ENCODE measurements at places on chromosomes 3 and 15.

GRCh38 chr3:188993181-188993580, 178.6 kb upstream of the TPRG1 start:
- DNase-seq: no peak

- no peak for DNase-seq
Observed at GRCh38 chr15:72382146-72382545, 6.3 kb upstream of the HEXA start.

DNA sequence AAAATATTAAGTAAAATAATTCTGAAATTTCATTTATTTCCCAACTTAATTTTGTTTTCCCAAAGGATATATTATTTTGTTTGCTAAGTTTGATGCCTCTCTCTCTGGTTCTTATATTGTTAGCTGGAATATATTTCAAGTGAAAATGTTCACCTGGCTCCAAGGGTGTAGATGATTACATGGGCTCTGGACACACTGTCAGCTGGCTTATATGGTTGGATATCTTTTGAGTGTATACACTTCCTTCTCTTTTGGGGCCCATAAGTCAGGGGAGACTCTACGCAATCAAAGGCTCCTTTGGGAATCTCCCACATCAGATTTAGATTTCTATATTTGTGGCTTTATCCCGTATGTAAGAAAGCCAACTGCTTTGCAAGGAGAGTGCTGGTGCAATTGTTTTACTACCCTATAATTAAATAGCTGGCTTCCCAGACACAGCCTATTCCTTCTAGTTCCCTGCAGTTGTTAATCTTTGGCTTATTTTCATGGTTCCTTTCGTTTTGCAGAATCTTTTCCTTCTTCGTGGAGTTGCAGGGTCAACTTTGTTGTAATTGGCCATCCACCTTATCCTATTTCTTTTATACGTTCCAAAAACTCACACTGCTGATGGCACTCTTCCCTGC, 225.7 kb downstream of the DPH6 start:
- DNase-seq: no peak

DNA sequence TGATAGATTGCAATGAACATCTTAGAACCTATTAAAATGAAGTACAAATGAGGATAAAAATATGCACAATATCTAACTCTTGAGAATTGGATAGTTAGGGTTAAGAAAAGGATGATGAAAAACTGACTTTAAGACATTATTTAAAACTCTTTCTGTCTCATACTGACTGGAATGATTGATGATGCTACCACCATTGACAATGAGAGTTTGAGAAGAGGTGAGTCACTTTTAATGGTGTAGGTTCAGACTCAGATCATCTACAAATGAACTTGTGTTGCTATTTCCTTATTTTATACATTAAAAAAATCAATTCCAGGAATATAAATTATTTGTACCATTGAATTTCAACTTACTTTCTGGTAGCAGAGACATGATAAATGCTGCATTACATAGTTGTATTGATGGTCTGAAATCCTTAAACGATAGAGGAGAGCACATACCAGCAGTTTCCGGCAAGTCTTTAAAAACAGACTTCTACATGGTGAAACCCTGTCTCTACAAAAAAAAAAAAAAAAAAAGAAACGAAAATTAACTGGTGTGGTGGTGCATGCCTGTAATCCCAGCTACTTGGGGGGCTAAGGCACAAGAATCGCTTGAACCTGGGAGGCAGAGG, 409.0 kb downstream of the OTOL1 start:
- no peak for DNase-seq

GRCh38 chr3:88985491-88985890, 121.9 kb upstream of the EPHA3 start:
- no peak for DNase-seq

DNA sequence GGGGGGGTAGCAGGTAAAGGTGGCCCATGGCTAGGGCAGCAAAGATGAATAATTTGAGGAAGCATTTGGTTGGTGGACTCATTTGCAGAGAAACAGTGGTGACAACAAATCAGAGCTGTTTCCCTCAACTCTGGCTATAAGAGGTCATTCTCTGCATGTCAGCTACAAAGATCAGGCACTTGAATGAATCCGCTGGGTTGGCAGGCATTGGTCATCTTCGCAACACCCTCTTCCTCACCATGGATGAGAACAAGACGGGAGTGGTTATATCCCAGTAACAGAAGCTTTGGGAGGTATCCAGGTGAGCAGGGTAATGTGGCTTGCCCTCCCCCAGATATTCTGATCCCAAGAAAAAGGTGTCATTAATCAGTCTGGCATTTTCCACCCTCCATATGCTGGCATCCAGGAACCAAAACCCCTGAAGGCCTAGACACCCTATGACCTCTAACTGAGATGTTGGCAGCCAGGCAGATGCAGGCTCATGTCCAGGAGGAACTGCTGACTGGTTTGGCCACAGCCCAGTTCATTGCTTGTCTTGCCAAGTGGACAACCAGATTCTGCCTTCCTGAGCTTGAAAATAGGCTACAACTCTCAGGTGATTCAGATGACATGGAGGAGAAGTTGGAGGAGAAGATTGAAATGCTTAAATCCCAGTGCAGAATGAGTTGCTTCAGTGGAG, 108.9 kb upstream of the TRIM42 start:
- DNase-seq: no peak

DNA sequence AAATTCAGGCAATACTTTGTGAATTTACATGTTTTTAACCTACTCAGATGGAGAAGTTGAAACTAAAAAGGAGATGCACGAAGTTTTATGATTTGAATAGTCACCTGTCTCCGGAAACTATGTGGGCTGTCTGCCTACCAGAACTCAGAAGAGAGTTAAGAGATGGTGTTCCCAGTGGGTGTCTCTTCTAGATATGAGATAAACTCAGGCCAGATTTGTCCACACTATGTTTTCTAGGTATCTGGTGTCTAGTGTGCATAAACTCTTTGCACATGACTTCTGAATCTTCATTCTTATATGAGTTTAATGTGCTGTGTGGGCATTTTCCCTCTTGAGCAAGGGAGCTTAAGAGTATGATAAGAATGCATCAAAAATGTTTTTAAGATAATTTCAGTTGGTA, 222.8 kb downstream of the FOXP1 start:
- DNase-seq: no peak

DNA sequence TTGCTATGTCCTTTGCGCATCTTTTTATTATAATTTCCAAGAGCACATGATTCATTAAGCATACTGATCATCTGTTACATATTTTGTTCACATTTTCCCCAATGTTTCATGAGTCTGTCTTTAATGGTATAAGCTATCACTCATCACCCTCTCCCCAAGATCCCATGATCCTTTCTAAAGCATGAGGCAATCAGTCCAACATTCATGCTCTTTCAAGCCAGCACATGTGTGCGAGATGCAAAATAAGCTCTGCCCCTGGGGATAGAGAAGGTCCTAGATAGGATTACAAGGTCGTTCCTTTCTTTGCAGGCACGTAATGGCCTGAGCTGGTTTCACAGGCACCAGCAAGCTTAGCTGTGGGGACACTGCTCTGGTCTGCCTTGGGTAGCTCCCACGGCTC, 32.2 kb upstream of the B3GNT5 start:
- no peak for DNase-seq

GRCh38 chr3:61526308-61526707, 35.1 kb upstream of the PTPRG start:
- no peak for DNase-seq

DNA sequence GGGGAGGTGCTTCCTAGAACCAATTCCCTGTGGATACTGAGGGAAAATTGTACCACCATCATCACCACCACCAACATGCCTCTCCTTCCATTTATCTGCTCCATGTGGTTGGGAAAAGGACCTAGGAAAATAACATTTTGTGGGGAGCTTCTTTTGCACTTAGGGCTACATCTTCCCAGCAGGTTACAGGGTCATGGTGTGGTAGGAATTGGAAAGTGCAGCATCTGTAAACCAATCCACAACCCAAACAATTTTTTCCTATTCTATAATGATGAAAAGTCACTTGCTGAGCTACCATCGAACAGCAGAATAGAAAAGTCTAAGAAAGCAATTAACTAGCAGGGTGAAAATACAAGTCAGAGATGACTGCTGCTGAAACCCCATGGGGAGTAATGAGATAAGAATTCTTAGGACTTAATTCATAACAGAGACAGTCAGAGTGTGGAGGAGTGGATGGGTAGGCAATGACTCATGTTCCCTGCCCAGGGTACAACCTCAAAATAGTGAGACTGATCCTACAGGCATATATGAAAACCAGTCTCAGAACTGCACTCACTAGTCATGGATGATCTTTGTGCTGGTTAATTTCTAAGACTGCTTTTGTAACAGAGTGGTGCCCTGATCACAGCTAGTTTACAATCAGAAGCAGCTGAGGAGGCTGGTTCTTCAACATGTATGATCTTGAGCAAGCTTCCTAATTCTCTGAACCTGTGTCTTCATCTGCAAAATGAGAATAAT, 38.1 kb upstream of the LEKR1 start:
- no peak for DNase-seq

DNA sequence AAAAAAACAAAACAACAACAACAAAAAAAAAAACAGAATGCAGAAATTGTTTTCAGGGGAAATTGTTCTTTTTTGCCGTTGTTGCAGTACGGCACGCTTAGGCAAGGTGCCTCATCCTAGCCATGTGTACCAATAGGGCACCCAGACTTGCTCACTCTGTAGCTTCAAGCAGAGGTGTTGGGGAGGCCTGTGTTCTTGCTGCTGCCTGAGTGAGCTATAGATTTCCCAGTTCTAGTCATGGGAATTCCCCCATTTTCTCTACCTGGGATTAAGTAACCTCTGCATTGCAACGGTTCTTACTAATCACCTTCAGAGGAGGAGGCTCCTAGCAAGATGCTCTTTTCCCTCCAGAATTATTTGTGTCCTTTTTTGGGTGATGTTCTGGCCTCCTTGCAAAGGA, 12.9 kb upstream of the PARL start:
- no peak for DNase-seq

- no peak for DNase-seq
Observed at GRCh38 chr15:61115241-61115640, 113.9 kb downstream of the RORA start.

DNA sequence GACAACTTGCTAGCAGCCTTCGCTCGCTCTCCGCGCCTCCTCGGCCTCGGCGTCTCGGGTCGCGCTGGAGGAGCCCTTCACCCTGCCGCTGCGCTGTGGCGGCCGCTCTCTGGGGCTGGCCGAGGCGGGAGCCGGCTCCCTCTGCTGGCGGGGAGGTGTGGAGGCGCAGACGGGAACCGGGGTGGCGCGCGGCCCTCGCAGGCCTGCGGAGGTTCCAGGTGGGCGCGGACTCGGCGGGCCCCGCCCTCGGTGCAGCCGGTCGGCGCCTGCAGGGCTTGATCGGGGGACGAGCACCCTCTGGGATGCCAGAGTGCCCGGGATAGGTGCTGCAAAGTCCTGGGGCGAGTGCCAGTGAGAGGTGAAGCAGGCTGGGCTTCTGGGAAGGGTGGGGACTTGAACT, 989.9 kb downstream of the ROBO2 start:
- DNase-seq: no peak

DNA sequence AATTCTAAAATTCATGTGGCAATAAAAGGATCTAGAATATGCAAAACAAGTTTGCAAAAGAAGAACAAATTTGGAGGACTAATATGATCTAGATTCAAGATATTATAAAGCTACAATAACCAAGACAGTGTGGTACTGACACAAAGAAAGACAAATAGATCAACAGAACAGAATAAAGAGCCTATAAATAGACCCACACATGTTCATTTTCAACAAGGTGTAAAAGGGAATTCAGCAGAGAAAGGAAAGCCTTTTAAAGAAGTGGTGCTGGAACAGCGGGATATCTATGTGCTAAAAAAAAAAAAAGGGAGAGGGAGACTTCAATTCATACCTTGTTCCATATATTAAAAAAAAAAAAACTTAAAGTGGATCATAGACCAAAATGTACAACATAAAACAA, 149.0 kb downstream of the WDR76 start:
- DNase-seq: no peak

- DNase-seq: no peak
Observed at GRCh38 chr3:45922039-45922326, 21.3 kb upstream of the CXCR6 start.

DNA sequence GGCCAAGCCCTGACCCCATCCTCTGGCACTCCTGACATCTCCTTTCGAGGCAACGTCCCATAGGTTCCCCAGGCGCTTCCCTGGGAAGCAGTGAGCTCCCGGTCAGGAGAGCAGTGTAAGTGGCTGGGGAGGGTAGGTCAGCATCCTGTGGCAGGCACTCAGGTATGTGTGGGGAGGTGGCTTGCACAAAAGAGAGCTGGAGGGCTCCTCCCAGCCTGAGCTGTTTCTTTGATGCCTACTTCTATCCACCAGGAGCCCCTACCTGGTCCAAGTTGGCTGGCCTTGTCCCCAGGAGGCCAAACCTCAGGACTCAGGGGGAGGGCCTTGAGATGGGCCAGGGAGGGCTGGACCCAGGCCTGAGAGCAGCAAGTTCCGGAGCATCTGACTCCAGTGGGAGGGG, 31.7 kb upstream of the LINGO1 start:
- DNase-seq: no peak

DNA sequence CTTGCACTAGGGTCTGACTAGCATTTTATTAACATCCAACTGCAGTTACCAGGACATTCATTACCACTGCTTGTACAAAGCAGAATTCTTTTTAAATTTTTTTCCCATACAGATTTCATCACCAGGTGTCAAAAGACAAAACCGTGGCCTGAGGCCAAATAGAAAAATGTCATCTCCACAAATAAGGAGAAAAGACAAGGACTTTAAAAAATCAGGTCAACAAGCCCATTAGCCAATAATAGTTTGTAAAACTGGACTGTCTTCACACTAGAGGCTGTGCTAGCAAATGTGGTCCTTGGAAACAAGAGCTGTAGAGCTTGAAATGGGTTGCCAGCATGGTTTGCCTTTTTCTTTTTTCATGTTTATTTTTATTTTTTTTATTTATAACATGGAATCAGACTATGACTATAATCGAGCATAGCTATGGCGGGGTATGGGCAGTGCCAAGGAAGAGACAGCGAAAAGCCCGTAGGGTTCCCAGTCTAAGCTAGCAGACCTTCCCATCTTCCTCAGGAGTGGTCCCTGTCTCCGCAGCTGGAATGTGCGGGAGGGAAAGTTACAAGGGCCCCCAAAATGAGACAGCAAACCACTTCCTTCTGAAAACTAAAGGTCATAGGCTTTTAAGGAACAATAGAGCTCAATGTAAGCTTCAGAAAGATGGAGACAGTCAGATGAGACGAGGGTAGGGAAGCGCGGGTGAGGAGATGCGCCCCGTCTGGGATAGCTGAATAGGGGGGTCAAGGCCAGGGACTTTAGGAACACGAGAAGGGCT, 1.5 kb downstream of the PTPN9 start:
- no peak for DNase-seq

DNA sequence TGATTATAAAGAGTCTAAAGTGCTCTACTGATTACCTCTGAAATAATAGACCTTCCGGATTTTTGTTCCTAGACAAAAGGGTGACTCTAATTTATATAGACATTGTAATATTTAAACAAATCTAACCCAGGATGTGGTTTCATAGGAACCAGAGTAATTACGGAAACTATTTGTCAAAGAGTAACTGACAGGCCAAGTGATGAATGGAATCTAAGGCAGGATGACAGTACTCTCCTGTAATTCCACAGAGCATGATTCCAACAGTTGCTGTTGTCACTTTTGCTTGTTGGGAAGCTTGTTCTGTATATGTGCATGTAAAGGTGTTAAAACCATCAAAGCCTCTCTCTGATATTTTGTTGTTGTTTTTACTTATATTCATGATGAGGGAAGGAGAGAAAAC, 1141.0 kb downstream of the IGSF11 start:
- DNase-seq: no peak

GRCh38 chr3:39350714-39351113, 21.2 kb downstream of the CCR8 start:
- no peak for DNase-seq
